ENCODE measurements at places on chromosomes 7 and 10.

DNA sequence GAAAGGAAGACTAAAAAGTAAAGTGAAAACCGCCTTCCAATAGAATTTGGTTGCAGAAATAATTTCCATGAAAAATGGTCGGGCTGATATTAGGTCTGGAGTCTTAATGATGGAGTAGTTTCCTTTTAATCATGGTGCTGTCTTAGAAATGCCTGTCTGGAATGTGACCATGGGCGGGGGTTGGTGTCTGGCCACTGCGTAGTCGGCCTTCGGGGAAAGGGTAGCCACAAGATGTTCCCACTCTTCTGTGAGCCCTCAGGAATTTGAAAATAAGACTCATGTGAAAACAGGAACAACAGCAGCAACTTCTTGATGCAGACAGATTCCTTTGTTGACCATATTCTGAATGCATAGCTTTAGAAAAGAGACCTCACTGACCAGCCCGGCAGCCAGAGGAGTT is 176.8 kb downstream of the KIAA1217 start:
- no peak for DNase-seq

DNA sequence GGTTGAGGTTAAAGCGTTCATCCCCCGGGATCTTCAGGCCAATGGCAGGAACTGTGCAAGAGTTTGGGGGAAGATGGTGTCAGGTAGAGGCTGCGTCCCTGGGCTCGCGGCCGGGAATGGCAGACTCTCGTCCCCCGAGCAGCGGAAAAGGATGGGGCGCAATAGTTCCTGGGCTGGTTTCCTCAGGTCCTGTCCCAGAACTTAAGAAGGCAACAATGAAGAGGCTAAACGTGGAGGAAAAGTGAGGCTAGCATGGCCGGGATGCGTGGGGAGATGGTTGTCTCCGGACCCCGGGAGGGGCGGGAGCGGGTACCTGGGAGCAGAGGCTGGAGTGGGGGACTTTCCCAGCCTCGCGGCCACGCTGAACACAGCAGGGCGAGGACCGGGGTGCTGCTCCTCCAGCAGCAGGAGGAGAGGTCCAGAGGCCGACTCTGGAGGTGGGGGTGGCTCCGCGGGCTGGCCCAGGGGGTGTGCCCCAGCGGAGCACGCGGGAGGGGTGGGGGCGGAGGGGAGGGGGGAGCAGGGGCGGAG is 882 bp downstream of the IRF5 start:
- no peak for DNase-seq

DNA sequence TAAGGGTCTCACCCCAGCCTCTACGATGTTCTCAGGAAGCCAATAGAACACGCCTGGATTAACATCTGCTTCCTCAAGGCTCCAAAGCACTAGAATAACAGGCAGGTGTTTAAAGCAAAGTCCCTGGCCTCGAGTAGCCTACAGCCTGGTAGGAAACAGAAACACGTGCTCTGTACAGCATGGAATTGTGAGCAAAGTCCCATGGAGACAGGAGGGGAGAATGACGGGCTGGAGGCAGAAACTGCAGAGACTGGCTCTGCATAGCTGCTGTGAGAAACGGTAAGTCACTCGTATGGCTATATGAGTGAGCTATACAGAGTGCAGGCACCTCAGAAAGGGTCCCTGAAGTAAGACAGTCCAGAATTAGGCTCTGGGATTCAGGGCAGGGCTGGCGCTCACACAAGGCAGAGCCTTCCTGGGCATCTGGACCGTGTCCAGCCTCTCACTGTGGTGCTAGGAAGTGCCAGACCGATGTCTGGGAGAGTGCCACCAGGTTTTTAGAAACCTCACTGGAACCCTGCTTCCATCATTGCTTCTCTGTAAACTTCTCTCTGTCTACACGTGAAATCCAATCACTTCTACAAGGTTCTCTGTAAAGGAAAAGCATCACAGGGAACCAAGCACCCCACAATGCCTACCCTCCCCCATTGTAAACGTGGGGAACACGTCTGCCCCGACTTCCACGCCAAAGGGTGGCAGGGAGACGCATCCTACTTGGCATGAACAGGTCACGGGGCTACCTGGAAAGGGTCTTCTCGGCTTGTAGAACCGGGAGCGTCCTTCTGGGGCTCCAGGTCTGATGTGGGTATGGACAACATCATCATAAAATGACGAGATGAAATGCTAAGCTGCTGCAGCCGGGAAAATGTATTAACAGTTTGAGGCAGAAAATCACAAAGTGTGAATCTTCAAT is 38.8 kb upstream of the SHH start:
- no peak for DNase-seq

GRCh38 chr10:26737730-26738129 is 40.2 kb downstream of the PDSS1 start:
- DNase-seq, result no peak

- no peak for DNase-seq
These were observed 3.5 kb downstream of the UNCX start for GRCh38 chr7:1236132-1236661.

GRCh38 chr7:108589874-108590273 is 20.2 kb downstream of the DNAJB9 start:
- no peak for DNase-seq

- DNase-seq, result no peak
These were observed 3.3 kb upstream of the FAS start for GRCh38 chr10:88987243-88987725.

GRCh38 chr10:15120523-15120922 is 23.4 kb downstream of the RPP38 start:
- no peak for DNase-seq

DNA sequence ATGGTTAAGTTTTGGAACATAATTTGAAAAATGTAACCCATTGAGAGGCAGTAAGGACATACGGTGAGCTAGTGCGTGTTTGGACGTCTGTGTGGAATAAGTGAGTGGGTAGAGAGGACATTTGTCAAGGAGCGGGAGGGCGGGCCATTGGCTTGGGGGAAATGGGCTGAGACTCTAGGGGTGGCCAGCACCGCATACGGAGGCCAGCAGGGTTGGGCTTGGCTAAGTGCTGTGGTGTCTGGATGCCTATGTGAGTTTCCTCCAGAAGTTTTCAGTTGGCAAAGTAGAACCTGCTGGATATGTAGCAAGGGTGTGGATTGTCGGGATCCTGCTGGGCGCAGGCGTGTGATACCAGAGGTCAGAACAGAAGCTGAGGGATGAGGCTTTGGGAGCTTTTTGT is 103.0 kb downstream of the TCF7L2 start:
- DNase-seq, result no peak

DNA sequence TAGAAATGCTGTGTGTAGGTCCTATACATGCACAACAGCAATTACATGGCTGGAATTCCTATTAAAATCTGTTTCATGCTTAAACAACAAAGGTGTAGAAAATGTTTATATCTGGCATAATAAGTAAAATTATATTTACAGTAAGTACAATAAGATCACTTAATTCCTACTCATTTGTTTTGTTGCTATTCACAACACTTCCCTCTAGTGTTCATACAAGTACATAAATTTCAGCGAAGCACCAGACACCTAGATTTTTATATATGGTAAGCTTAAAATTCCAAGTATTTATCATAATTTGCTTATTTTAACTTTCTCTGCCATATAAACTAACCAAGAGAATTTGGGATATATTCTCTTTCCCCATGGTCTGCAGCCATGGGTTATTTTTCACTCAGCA is 51.8 kb upstream of the ANK3 start:
- no peak for DNase-seq

DNA sequence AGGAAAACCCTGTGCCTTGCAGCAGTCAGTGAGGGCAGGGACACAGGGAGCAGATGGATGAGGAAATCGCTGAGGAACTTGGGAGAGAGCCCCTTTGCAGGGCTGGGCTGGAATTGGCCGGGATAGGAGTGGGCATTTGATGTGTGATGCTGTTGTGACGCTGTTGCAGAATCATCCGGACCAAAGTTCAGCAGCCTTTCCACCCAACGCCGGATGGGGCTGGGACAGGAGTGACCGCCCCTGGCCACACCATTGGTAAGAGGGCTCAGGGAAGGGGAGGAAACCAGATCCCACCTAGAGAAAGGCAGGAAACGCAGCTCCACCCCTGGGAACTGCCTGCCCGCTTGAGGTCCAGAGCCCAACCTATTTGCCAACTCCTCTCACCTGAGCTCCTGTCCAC is 33.9 kb downstream of the PAX2 start:
- DNase-seq, result no peak

Data from right renal pelvis (tissue), 4 donors.